ENCODE measurements at places on chromosomes 12 and 14. TPM values are rescaled to one million over a fixed set of nuclear protein-coding genes. Genes with fewer than 3 reads are reported as not detected.

The RPS6KA5 gene
- total RNA-seq: 6.0 TPM

The CACNA1C gene
- total RNA-seq: 0.98 TPM

The RTL1 gene
- not detected for total RNA-seq

The CERS5 gene
- total RNA-seq: 35.1 TPM

The ACACB gene
- 2.6 TPM for total RNA-seq

The CCDC175 gene
- total RNA-seq: not detected

The EMP1 gene
- 448 TPM for total RNA-seq

The RGS6 gene
- not detected for total RNA-seq

The PSMA6 gene
- total RNA-seq: 246 TPM

The MUCL1 gene
- not detected for total RNA-seq

The NANOG gene
- total RNA-seq: not detected

The TMEM132D gene
- total RNA-seq: not detected

The NEUROD4 gene
- not detected for total RNA-seq

The HOXC4 gene
- total RNA-seq: not detected

The IGFBP6 gene
- total RNA-seq: 8.5 TPM

The DDX54 gene
- total RNA-seq: 56.8 TPM

The LYZ gene
- not detected for total RNA-seq

The BEGAIN gene
- 0.10 TPM for total RNA-seq

The SBNO1 gene
- 41.7 TPM for total RNA-seq

The KCNC2 gene
- not detected for total RNA-seq

The TAS2R43 gene
- total RNA-seq: 1.3 TPM

The SYT1 gene
- total RNA-seq: 2.9 TPM

The FRMD6 gene
- total RNA-seq: 202 TPM

The CMA1 gene
- not detected for total RNA-seq

The FGF23 gene
- total RNA-seq: not detected

The LPAR5 gene
- not detected for total RNA-seq

The KRT8 gene
- total RNA-seq: 12.5 TPM

The ZC2HC1C gene
- total RNA-seq: 0.67 TPM

The GPR84 gene
- 0.38 TPM for total RNA-seq

The RFX4 gene
- not detected for total RNA-seq

The CCDC177 gene
- total RNA-seq: not detected

The FZD10 gene
- not detected for total RNA-seq

The LTBR gene
- total RNA-seq: 108 TPM

The RERG gene
- not detected for total RNA-seq

The C14orf132 gene
- 0.98 TPM for total RNA-seq

The MMP19 gene
- 0.65 TPM for total RNA-seq

The PPP1CC gene
- 145 TPM for total RNA-seq

The LRRC10 gene
- total RNA-seq: not detected

The CINP gene
- total RNA-seq: 57.2 TPM

The TROAP gene
- total RNA-seq: 7.8 TPM

The LRRK2 gene
- total RNA-seq: 0.33 TPM

The KERA gene
- not detected for total RNA-seq

The ZNF664 gene
- total RNA-seq: 71.9 TPM

The KRT78 gene
- total RNA-seq: not detected

The TAS2R7 gene
- total RNA-seq: 0.48 TPM

The EIF2B2 gene
- total RNA-seq: 79.4 TPM

The SRRM4 gene
- total RNA-seq: not detected

The SPX gene
- 0.10 TPM for total RNA-seq

The GPRC5A gene
- 5.0 TPM for total RNA-seq

All from vein endothelial cell (primary cell).